GM04503 (cell line): ENCODE measurements at places on chromosomes 13 and 19.

GRCh38 chr19:13861392-13861713, 15.6 kb upstream of the NANOS3 start:
- no peak for DNase-seq

DNA sequence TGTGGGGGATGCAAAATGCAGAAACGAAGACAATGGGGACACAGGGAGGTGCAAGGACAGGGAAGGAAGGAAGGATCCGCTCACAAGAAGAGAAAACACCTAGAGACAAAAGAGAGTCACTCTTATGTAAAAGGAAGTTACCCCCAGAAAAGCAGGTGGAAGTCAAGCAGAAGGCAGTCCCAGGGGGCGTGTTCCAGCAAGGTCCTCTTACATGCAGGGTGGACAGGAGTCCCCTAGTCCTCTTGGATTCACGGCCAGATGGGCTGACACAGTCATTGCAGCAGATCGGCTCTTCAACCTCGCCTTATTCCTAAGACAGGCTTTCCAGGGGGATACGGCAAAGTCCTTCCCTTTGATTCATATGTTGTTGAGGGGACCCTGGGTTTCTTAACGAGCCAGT, 83.9 kb upstream of the SPATA13 start:
- DNase-seq = no peak

- DNase-seq = no peak
Measured at GRCh38 chr13:77833331-77833863, 85.2 kb downstream of the EDNRB start.

GRCh38 chr13:81713201-81713600, 1372.3 kb upstream of the SPRY2 start:
- no peak for DNase-seq

DNA sequence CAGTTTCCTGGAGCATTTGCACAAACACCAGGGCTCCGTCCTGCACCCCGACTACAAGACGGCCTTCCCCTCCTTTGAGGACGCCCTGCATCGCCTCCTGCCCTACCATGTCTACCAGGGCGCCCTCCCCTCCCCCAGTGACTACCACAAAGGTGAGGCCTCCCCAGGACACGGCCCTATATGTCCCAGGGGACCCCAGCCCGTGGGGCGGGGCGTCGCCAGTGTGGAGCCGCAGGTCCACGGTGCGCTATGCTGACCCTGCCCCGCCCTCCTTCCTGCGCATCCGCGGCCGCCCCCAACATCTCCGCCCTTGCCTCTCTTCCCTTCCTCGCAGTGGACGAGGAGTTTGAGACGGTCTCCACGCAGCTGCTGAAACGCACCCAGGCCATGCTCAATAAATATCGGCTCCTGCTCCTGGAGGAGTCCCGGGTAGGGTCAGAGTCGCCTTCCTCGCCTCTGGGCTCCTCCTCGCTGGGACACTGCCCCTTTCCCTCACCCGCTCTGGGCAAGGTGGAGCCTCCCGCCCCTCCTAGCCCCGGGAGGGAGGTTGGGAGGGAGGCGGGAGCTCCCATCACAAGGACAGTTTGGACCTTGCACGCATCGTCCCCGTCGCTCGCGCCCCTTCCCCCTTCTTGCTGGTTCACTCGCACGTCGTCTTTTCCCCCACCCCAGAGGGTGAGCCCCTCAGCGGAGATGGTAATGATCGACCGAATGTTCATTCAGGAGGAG, 14.4 kb upstream of the EHD2 start:
- DNase-seq = no peak

DNA sequence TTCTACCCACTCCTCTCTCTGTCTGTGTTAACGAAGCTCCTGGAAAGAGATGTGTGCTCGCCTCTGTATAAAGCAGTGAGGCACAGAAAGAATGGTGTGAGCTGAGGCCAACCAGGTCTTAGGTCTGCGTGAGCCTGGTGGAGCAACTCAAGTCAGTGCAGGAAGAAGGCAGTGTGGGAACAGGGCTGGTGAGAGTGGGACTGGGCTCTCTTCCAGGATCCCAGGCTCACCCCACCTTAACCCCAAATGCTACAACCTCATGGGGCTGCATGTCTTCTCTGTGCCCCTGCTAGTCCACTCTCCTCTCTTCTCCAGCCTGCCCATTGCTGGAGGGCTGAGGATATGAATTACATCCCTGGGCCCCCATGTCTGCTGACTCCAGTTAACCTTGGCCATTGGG, 127.4 kb downstream of the DCT start:
- DNase-seq = no peak

- no peak for DNase-seq
Measured at GRCh38 chr13:28493740-28494503, 1.0 kb downstream of the FLT1 start.

DNA sequence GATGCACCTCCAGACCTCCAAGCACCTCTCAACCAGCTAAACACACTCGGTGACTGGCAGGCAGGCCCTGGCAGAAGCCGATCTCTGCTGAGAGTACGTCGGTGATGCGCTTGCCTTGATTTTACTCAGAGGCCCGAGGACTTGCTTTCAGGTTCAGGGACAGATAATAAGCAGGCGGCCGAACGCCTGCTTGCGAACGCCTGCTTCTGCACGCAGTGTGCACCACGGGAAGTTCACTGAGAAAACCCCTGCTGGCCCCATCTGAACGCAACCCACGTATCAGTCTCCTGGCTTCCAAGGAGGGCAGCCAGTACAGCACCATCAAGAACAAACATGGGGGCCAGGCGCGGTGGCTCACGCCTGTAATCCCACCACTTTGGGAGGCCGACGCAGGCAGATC, 108.0 kb downstream of the STK24 start:
- DNase-seq = no peak

GRCh38 chr19:7638802-7639465, 2.0 kb downstream of the STXBP2 start:
- DNase-seq = no peak

GRCh38 chr19:46383846-46384245, 29.5 kb downstream of the CCDC8 start:
- DNase-seq = no peak

DNA sequence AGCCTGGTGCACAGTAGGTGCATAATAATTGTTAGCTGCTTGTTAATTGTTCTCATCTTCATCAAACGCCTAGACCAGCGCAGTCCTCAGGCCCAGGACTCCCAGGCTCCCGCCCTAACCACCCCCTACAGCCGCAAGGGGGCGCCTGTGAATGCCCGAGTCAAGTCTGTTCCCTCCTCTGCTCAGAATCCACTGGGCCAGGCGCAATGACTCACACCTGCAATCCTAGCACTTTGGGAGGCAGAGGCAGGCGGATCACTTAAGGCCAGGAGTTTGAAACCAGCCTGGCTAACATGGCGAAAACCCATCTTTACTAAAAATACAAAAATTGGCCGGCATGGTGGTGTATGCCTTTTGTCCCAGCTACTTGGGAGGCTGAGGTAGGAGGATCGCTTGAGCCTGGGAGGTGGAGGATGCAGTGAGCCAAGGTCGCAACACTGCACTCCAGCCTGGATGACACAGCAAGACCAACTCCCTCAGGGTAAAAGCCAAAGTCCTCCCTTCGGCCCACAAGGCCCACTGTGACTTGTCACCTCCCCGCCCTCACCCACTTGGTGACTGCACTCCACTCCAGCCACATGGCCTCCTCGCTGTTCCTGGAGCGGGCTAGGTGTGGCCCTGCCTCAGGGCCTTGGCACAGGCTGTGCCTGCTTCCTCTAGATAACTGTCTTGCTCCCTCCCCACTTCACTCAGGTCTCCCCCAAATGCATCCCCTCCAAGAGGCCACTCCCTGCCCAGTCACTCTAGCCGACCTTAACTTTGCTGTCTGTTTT, 9.1 kb downstream of the ZNF653 start:
- peak; percentile 25 for DNase-seq

DNA sequence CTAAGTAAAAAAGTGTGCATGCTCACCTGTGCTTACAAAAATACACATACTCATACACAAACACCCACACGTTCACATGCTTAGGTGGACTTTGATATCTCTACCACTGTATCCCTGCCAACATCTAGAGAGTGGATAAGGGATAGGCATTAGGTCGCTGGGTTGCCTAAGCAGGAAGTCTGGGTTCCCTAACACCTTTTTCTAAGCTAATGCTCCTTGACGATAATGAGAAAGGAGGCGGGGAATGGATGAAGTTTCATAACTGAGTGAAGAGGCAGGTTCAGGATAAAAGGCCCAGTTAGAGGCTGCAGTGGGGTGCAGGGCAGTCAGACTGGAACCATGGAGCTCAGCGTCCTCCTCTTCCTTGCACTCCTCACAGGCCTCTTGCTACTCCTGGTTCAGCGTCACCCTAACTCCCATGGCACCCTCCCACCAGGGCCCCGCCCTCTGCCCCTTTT, 41.9 kb upstream of the CYP2A7 start:
- no peak for DNase-seq

GRCh38 chr13:23159205-23159759, 21.5 kb upstream of the SGCG start:
- no peak for DNase-seq

DNA sequence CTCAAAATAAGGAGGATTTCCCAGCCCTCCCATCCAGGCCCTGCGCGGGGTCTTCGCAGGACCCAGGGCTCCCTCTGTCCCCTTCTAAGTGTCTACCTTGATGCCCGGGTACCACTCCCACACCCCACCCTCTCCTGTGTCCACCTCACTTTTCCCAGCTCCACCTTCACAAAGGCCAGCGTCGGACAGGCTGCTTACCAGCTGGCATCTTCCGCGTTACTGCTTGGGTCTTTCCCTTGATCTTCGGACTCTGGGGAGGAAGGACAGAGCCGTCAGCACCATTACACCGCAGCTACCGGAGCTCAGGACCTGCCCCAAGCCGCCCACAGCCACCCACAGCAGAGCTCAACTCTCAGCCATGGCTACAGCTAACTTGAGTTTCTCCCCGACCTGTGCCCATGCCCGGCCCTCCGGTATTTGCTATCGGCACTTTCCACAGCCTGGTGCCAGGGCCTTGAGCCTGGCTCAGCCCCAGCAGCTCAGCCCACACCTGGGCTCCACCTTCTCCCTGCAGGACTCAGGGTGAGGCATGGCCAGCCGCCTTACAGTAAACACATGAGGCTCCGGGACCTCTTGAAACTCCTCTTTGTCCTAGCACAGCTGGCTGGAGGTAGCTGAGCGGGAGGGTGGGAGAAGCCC, 3.8 kb downstream of the C13orf46 start:
- DNase-seq = no peak

DNA sequence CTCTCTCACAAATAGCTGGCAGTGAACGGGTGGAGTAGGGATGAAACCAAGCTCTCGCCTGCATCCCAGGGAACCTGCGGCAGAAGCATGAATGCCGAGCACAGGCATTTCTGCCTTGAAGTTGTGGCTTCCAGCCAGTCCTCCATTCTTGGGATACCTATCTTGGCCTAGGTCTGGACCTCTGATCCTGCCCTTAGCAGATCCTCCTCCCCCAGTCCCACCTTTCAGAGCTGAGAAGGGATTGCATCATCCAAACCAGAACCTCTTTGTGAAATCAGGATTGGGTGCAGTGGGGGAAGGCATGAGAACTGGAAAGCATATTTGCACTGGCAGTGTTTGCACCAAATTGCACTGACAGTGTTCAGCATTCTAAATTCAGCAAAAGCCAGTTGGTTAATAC, 5.8 kb downstream of the ZNF780A start:
- DNase-seq = no peak

DNA sequence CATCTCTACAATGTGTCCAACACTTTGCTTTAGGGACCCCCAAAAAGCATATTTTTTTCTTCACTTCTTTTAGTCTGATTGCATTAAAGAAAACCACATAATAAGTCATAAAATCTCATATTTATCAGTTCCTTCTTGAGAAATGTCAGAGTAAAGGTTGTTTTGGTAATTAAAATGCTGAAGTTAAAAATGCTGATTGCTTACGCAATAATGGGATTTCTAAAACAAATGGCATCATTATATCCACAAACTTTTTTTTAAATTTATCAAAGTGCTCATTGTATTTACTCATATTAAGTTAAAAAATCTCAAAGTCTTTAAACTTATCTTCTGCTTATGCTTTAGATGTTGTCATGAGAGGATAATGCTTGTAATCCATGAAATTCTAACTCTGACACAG, 737.2 kb upstream of the ARGLU1 start:
- DNase-seq = no peak

GRCh38 chr13:40207001-40207478, 459.4 kb downstream of the FOXO1 start:
- no peak for DNase-seq

DNA sequence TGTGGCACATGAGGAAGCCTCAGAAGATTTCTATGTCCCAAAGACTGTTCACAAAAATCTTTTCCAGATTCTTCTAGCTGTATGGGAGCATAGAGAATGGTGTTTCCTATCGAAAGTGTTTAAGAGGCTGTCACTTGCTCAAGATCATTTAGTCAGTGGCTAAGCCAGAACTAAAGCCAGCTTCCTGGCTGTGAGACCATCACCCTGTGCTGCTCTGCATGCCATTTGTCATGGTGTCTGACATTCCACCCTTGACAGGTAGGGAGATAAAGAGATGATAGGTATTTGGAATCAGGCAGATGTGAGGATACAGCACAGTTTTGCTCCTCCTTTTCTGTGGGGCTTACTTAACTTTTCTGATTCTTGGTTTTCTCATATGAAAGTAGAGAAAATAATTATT, 177.3 kb downstream of the DNAJC15 start:
- no peak for DNase-seq

DNA sequence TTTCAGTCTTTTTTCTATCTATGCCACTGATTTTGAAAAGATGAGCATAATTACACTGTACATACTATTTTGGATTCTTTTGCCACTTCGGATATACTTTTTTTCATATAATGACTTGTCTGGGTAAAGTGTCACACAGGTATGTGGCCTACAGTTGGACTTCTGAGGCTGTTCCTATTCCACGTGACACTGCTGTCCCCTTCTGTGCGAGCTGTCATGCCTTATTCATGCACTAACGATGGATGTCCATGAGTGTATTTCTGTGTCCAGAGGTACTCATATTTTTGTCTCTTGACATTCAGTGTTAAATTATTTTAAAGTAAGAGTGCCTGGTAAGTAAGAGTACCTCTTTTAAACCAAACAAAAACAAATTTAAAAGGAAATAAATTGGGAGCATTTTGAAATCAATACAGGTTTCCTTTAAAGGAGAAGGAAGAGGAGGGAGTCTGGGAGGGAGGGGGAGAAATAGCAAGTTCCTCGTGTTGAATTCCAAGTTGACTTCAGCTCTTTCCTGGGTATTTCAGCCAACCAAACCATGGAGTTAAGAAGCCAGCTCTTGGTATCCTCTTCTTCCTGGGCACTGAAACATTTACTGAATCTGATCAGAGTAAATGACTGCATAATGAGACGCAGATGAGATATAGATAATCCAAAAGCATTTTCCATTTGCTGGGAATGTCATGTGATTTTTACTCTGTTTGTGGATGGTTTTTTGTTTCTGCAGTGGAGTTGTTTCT, 61.3 kb downstream of the TNFRSF19 start:
- DNase-seq = no peak

- no peak for DNase-seq
Measured at GRCh38 chr19:16461630-16462051, 10.1 kb downstream of the EPS15L1 start.

DNA sequence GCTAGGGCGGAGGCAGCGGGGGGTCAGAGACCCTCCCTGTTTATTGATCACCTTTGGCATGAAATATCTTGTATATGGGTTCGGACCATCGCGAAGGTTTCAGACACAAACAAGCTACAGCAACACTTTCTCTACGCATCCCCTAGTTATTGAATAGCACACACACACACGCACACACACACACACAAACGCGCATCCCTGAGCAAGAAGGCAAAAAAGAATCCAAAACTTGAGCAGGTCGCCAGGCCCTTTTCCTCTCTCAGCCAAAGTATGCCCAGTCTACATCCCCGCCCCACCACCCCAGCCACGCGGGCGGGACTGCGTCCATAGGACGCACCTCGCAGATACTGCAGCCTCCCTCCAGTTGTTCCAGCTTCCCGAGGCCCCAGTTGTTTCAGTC, 16.0 kb downstream of the POU4F1 start:
- DNase-seq = no peak

GRCh38 chr13:43119206-43119605, 95.8 kb downstream of the DNAJC15 start:
- no peak for DNase-seq
